ENCODE measurements at places on chromosomes 4 and X. TPM values are rescaled to one million over a fixed set of nuclear protein-coding genes. Genes with fewer than 3 reads are reported as not detected.

GLRA3 gene
- under 0.01 TPM for total RNA-seq

BRS3 gene
- not detected for total RNA-seq

FANCB gene
- total RNA-seq, result 15.2 TPM

FAAH2 gene
- not detected for total RNA-seq

ARMCX5 gene
- total RNA-seq, result 18.6 TPM

MPP1 gene
- 18.8 TPM for total RNA-seq

NPY2R gene
- not detected for total RNA-seq

NR0B1 gene
- 1.9 TPM for total RNA-seq

MAGEC3 gene
- not detected for total RNA-seq

ETFDH gene
- 25.0 TPM for total RNA-seq

HS6ST2 gene
- total RNA-seq, result 0.25 TPM

PKD2 gene
- total RNA-seq, result 88.0 TPM

MAGEA2B gene
- total RNA-seq, result not detected

TNIP3 gene
- total RNA-seq, result 0.25 TPM

PRSS12 gene
- 21.4 TPM for total RNA-seq

OPHN1 gene
- 12.1 TPM for total RNA-seq

FMR1NB gene
- total RNA-seq, result not detected

ADGRL3 gene
- total RNA-seq, result 0.11 TPM

HS3ST1 gene
- under 0.01 TPM for total RNA-seq

CTBP1 gene
- total RNA-seq, result 322 TPM

POF1B gene
- not detected for total RNA-seq

APOO gene
- total RNA-seq, result 11.1 TPM

FAM184B gene
- under 0.01 TPM for total RNA-seq

Data from uterine smooth muscle cell (primary cell).